ENCODE measurements at places on chromosomes 13 and 19.

- no peak for DNase-seq
Measured at GRCh38 chr13:99192480-99192879, 8.2 kb upstream of the UBAC2 start.

DNA sequence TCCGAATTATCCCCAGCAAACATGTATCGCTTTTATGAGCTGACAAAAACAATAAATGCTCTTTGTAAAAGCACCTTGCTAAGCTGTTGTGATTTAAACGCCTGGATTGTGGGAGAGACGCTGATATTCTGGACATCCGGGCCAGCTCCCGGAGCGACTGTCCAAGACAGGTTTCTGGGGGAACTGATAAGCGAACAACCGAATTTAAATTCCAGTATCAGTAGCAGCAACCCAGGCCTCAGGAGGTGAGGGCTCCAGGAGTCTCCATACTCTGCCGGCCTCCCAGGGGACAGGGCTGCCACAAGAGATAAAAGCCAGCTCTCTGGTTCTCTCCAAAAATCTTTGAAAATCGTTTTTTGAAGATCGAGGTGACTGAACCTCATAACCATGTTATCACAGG, 50.3 kb upstream of the VSTM2B start:
- no peak for DNase-seq

GRCh38 chr13:40772765-40773473, 1.9 kb upstream of the MRPS31 start:
- DNase-seq = no peak

DNA sequence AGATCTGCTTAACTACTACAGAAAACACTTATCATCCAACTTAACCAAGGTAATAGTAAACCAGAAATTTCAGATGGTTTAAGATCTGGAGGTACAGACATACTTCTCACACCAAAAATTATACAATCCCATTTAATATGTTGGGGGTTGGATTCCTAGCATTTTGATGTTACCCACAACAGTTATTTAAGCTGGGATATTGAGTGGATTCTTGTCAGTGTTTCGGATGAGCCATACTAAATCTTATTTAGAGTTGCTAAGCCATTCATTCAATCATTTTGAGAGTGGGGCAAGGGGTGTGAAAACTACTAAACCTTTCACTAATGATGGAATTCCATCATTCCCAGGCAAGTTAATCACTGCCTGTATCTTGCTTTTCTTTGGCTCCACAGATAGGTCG, 40.6 kb downstream of the KATNAL1 start:
- no peak for DNase-seq

DNA sequence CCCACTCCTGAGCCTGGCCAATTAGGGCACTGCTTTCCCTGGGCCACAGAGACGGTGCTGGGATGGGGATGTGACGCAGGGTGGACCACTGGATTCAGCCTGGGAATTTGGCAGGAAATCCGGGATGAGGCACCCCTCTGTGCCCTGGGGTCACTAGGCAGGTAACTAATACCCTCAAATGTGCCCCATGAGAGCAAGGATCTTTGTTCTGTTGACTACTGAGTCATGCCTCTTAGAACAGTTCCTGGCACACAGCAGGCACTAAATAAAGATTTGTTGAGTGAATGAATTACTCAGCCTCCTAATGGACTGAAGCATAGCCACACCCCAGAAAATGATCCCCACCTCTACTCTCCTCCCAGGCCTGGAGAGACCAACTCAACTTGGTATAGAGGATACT, 15.9 kb downstream of the OPA3 start:
- no peak for DNase-seq

GRCh38 chr13:59088716-59089115, 1075.0 kb downstream of the DIAPH3 start:
- DNase-seq = no peak

DNA sequence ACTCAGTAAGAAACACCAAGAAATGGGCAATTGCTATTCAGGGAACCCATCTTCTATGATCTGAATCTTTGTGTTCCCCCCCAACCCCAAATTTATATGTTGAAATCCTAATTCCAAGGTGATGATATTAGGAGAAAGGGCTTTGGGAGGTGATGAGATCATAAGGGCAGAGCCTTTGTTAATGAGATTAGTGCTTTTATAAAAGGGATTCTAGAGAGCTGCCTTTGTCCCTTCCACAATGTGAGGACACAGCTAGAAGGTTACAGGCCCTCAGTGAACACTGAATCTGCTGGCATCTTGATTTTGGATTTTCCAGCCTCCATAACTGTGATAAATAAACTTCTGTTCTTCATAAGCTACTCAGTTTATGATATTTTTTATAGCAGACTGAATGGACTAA, 376.0 kb downstream of the DIAPH3 start:
- DNase-seq = no peak

DNA sequence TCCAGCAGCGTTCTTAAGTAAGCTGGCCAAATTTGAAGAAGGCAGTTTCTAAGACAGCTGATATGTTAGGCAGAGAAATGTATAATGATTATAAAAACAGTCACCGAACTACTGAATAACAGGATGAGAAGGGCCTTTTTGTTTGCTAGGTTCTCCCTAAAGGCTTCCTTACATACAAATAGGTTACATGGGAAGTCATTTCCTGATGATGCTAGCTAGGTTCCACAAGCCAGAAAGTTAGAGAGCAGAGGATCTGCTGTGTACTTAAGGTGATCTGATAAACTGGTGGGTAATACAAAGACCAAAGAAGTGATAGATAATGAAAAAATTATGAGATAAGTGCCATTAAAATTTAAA, 139.7 kb downstream of the VWA8 start:
- no peak for DNase-seq

DNA sequence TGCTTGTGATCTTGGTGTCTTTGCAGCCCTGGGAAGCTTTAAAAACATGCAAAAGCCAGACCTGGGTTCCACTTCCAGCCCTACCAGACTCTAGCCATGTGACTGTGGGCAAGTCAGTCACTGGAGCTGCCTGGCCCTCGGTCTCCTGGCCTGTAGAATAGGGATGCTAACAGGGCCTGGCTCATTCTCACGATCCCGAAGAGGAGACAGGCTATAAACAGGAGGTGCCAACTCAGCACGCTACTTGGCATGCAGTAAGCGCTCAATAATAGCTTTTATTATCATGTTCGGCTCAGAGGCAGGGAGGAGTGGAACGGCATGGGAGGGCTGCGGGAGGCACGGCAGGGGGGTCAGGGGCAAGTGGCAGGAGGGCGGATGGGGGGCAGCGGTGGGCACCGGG, 1.7 kb downstream of the CTXN1 start:
- DNase-seq = no peak
